ENCODE measurements at places on chromosomes 16 and 17. TPM values are rescaled to one million over a fixed set of nuclear protein-coding genes. Genes with fewer than 3 reads are reported as not detected.
A peak's percentile ranks its signal among the peaks of the same experiment; 100 is the strongest.

GRCh38 chr17:57676543-57676942 is 68.6 kb downstream of the CCDC182 start:
- no peak for DNase-seq

GRCh38 chr16:50273888-50274325 is 7.6 kb downstream of the ADCY7 start:
- DNase-seq, result no peak

DNA sequence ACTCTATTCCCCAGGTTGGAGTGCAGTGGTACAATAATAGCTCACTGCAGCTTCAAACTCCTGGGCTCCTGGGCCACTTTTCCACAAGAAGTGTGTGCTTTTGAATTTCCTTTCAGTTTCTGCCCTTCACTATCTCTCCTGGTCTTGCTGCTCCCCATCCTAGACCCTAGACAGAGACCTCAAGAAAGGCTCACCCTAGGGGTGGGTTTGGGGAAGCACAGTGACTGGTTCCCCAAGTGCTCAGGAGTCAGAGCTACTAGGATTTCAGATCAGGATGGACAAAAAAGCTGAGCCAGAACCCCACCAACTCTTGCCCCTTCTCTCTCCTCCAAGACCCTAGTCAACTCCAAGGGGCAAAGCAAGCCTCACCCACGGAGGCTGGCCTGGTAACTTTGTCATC is 1.6 kb upstream of the SEBOX start:
- DNase-seq, result no peak

- peak; percentile 90 for DNase-seq
Measured at GRCh38 chr17:19386051-19386929, 700 bp downstream of the MFAP4 start.

- no peak for DNase-seq
Measured at GRCh38 chr17:64974750-64975317, 55.6 kb upstream of the LRRC37A3 start.

IRF8 gene
- total RNA-seq, result not detected

STAC2 gene
- total RNA-seq, result not detected

GRCh38 chr17:74816905-74817620 is 40.9 kb upstream of the NAT9 start:
- DNase-seq, result no peak

- no peak for DNase-seq
Measured at GRCh38 chr17:58624751-58625150, 67.1 kb downstream of the TEX14 start.
